Non-pigmented ciliary epithelial cell (primary cell): ENCODE measurements at places on chromosomes 6 and 20.

DNA sequence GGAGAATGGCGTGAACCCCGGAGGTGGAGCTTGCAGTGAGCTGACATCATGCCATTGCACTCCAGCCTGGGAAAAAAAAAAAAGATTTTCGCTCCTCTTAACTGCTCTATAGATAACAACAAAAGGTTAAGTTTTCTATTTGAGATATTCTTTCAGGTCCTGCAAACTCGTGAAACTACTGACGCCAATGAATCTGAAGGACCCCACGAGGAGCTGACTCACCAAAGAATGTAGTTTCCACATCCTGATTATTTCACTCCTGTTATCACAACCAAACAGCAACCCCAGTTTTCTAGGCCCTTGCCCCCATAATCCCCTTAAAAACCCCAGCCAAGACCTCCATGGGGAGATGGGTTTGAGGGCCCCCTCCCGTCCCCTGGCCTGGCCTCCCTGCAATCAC is 58.7 kb downstream of the OTOR start:
- DNase-seq = no peak

DNA sequence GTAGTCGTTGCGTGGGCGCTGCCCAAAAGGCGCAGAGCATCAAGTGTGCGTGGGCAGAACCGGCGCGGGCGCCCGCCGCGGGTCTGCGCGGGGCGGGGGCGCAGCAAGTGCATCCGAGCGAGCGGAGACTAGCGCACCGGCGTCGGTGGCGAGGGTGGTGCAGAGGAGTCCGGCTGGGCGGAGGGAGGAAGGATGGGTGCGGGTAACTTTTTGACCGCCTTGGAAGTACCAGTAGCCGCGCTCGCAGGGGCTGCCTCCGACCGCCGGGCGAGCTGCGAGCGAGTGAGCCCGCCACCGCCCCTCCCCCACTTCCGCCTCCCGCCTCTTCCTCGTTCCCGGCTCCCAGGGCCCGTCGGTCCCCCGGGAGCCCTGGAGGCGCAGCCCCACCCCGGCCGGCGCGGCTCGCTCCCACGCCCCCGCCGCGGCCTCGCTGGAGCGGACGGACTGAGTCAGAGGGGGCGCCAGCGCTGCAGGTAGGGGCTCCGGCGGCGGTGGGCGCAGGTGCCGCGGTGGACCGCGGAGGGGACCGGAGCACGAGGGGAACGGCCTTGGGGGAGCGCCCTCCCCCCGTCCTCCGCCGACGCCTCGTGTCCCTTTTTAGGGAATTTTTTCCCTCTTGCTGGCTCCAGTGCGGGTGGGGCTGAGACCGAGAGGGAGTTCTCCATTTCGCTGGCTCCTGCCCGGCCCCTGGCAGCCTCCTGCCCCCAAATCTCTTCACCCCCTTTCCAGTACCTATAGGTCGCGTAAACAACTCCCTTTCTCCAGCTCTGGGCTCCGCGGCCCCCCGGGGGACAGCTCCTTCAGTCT is 1.6 kb upstream of the DBNDD2 start:
- no peak for DNase-seq

DNA sequence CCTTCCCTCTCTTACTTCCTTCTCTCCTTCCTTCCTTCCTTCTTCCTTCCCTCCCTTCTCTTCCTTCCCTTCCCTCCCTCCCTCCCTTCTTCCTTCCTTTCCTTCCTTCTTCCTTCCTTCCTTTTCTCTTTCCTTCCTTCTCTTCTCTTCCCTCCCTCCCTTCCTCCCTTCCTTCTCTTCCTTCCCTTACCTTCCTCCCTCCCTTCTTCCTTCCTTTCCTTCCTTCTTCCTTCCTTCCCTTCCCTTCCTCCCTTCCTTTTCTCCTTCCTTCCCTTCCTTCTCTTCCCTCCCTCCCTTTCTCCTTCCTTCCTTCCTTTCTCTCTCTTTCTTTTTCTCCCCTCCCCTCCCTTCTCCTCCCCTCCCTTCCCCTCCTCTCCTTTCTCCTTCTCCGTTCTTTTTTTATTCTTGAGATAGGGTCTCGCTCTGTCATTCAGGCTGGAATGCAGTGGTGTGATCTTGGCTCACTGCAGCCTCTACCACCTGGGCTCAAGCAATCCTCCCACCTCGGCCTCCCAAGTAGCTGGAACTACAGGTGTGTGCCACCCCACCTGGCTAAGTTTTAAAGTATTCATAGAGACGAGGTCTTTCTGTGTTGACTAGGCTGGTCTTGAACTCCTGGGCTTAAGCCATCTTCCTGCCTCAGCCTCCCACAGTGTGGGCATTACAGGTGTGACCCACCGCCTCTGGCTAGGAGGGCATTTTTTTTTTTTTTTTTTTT is 1.1 kb upstream of the ZNF512B start:
- DNase-seq = no peak

DNA sequence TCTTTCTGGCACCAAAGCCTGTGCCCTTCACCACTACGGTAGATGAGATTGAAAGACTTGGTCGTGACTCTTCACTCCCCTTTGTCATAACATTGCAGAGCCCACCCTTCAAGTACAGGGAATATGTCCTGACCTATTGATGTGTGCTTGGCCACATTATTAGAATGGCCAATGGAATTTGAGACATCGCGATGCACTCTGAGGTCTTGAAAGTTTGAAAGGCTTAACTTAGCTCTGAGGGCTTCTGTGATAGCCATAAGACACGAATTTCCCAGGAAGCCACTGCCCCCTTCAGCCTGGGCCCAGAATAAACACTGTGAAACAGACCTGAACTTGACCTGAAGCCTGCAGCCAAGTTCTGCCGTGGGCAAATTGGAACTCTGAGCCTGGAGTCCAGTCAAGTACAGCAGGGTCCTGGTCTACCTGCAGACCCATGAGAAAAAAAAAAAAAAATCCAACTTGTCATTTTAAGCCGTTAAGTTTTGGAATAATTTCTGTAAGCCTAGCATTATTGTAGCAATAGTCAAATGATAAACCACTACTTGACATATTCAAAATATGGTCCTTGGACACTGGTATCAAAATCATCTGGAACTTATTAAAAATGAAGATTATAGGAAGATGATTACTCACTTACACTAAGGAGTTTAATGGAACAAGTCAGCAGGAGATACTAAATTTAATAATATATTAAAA is 36.9 kb upstream of the TRAF3IP2 start:
- no peak for DNase-seq

DNA sequence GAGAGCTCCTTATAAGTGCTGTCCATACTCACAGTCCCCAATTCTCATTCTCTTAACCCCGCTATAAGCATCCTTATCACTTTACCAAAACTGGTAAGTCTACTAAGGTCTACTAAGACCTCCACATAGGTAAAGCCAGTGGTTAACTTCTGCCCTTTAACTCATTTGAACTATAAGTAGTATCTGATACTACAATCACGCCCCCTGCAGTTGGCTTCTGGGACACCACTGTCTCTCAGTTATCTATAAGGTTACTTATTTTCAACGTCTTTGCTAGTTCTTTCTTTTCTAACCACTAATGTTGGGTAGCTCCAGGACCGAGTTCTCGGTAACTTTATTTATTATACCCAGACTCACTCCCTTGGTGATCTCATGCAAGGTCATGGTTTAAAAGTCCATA is 142.6 kb downstream of the ARHGAP18 start:
- no peak for DNase-seq

GRCh38 chr6:32087574-32088486 is 21.3 kb downstream of the TNXB start:
- no peak for DNase-seq

DNA sequence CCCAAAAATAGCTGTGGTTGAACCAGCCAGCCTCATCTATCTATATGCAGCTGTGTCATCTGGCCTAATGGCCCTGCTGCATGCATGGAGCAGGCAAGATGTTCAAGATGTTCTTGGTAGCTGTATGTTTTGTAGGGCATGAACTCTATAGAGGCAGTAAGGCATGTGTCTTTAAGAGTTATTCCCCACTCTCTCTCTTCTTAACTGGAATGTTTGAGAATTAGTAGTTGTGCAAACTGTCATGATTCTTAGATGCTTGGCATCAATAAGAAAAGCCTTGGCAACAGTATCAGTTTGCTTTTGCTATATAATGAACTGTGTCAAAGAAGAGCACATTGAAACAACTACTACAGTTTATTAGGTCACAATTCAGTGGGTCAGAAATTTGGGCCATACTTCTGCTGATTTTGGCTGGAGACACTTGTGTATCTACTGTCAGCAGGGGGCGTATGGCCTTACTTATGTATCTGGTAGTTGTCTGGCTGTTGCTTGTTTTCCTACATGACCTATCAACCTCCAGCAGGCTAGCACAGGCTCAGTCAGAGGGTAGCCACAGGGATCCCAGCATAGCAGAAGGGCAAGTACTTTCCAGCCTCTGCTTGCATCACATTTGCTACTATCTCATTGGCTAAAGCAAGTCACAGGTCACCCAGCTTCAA is 56.1 kb upstream of the LAMP5 start:
- DNase-seq = no peak

GRCh38 chr6:74597840-74598239 is 608.0 kb downstream of the COL12A1 start:
- DNase-seq = no peak

DNA sequence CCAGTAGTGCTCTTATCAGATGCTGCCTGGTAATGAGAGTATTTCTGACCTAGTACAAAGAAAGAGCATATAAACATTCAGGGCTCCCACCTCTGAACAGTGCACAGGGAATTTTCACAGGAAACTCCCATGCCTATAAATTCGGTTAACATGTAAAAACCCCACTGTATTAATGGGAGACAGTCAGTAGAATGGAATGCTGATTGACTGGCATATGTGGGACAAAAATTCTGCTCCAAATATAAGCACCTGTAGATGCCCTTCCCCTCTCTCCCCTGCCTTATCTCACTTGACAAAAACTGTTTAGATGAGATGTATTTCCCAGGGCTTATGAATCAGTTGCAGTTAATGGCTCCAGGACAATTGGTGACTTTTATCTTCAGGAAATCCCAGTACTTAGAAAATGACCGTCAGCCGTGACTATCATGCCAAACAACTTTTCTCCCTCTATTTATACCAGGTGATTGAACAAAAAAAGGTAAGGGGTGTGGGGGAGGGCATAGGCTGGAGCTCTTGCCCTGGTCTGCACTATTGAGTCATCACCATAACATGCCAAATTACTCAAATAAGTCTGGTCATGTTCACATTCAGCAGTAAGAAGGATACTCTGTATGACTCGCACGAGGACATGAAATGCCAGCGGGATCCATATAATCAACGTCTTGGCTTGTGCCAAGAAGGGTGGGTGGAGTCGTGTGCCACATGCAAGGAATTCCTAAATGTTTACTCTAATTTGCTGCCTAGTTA is 176.4 kb upstream of the BMP2 start:
- no peak for DNase-seq

DNA sequence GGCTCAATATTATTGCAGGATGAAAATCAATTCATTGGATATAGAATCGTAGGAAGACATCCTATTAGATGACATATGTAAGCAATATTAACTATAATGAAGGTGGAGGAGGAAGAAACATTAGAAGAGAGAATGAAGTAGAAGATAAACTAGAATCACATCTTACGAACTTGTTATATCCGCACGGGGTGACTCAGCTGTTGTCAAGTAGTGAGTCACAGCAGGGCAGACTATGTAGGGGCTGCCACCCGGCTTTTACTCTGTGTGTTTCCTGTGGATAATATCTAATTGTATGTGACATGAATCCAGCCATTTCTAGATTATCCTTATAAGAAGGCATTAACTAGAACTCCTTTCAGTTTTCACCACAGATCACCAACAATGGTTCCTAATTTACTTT is 520.2 kb downstream of the DOK5 start:
- no peak for DNase-seq

- no peak for DNase-seq
Observed at GRCh38 chr20:33954504-33954903, 39.2 kb upstream of the RALY start.

DNA sequence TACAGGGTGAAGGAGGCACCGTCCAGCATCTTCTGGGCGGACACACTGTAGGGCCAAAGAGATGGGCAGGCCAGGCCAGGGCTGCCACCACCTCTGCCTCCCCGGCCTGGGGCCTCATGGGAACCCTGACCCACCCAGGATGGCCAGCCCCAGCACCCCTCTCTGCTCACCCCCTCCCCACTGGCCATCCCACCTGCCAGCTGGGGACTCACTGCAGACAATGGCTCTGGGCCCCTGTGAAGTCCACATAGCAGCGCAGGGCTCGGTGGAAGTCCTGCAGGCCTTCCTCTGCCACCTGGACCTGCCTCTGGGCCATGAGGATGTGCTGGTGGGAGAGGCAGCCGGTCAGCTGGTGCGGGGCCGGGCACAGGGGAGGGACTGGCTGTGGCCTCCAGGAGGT is 3.6 kb upstream of the C20orf144 start:
- no peak for DNase-seq

GRCh38 chr6:53944543-53944942 is 149.7 kb downstream of the LRRC1 start:
- no peak for DNase-seq

GRCh38 chr6:87817183-87817582 is 115.2 kb upstream of the AKIRIN2 start:
- no peak for DNase-seq

DNA sequence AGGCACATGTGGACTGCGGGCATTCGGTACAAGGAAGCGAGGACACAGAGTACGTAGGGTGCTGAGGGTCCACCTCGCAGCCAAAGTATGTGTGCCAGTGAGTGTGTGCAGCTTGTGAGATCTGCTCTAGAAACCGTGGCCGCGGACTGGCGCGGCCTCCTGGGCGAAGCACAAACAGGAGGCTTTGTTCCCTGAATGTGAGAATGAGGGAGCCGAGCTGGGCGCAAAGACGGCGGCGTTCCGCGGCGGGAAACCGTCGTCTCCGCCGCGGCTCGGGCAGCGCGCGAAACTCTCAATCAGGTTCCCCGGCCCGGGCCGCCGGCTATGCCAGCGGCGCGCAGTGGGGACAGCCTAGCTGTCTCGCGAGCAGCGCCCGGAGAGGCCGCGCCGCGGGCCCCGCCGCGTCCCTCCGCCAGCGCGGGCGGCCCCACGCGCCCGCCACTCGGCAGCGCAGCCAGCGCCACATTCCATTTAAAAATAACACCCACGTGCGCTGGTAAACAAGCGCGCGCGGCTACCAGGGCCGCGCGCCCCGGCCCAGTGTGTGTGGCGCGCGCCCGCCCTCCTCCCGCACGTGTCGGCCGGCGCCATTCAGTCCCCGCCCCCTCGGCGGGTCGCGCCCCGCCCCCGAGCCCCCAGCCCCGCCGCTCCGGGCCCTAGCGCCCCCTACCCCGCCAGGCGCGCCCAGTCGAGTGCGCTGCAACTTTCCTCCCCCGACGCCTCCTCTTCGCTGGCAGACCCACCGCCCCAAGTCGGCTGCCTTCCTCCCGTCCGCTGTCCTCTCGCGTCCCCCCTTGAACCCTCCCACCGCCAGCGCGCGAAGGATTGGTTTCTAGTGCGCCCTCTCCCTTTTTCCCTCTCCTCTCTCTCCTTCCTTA is 3.0 kb upstream of the FOXO3 start:
- DNase-seq = no peak

GRCh38 chr6:126100386-126100785 is 114.0 kb downstream of the TRMT11 start:
- DNase-seq = no peak

- no peak for DNase-seq
Observed at GRCh38 chr6:164838068-164838615, 471.3 kb downstream of the C6orf118 start.

GRCh38 chr6:134003542-134003951 is 48.9 kb downstream of the SLC2A12 start:
- no peak for DNase-seq

- no peak for DNase-seq
Observed at GRCh38 chr6:11412011-11412424, 125.5 kb upstream of the TMEM170B start.
